T follicular helper cell (primary cell): ENCODE measurements at places on chromosomes 13 and 19.

- DNase-seq = no peak
Observed at GRCh38 chr13:75554981-75555380, 5.4 kb downstream of the UCHL3 start.

DNA sequence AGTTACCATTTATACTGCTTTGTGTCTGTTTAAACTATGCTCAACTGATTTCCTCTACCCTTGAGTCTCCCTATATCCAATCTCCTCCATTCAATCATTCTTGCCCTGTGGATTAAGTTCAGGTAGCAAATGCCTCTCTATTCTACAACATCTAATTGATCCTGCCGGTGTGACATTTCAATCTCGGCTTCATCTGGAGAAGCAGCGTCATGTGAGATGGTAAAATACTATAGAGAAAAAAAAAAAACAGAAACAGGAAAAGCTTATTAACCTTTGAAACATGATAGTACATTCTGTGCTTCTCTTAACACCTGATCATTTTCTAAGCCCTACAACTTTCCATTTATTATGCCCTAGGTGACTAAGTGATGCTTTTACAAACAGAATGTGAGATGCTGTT, 89.4 kb downstream of the KCTD12 start:
- no peak for DNase-seq

- DNase-seq = no peak
Observed at GRCh38 chr13:99150575-99151361, 49.9 kb upstream of the UBAC2 start.

DNA sequence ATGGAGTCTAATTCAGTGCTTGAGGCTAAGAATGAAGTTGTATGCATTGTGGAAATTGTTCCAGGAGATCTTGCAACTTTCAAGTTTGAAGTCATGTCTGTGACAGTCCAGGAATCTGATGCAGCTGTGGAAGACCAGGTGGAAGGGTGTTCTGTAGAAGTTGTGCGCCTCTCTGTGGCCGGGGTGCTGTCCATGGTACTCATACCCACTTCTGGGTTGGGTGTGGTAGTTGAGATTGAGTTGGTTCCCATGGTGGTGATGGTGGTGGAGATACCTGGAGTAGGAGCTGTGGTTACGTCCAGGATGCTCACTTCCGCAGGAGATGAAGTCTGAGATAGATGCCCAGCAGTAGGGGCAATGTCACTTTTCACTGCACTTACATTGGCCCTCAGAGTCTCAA, 44.3 kb downstream of the MUC16 start:
- no peak for DNase-seq

DNA sequence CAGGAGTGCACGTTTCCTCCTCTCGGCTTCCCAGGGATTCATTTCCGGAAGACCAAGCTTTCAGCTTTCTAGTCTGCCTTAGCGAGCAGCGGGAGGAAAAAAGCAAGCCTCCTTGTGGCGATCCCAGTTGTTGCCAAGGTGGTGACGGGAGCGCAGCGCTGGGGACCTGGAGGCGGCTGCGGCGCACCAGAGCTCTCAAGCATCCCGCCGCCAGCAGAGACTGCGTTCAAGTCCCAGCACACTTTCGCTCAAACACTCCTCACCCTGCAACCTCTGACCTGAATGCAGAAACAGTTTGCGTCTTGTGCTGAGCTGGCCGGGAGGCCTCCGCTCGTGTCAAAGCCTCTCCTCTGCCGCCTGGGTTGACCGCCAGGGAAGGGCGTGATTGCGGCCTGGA, 4.9 kb downstream of the GSX1 start:
- DNase-seq = no peak

- DNase-seq = no peak
Observed at GRCh38 chr19:2193807-2194206, 30.1 kb downstream of the DOT1L start.

- no peak for DNase-seq
Observed at GRCh38 chr19:1524287-1524971, 552 bp downstream of the PLK5 start.
